ENCODE measurements at places on chromosomes 1 and 21. TPM values are rescaled to one million over a fixed set of nuclear protein-coding genes. Genes with fewer than 3 reads are reported as not detected.

NMNAT2 gene
- 20.5 TPM for total RNA-seq

DNA sequence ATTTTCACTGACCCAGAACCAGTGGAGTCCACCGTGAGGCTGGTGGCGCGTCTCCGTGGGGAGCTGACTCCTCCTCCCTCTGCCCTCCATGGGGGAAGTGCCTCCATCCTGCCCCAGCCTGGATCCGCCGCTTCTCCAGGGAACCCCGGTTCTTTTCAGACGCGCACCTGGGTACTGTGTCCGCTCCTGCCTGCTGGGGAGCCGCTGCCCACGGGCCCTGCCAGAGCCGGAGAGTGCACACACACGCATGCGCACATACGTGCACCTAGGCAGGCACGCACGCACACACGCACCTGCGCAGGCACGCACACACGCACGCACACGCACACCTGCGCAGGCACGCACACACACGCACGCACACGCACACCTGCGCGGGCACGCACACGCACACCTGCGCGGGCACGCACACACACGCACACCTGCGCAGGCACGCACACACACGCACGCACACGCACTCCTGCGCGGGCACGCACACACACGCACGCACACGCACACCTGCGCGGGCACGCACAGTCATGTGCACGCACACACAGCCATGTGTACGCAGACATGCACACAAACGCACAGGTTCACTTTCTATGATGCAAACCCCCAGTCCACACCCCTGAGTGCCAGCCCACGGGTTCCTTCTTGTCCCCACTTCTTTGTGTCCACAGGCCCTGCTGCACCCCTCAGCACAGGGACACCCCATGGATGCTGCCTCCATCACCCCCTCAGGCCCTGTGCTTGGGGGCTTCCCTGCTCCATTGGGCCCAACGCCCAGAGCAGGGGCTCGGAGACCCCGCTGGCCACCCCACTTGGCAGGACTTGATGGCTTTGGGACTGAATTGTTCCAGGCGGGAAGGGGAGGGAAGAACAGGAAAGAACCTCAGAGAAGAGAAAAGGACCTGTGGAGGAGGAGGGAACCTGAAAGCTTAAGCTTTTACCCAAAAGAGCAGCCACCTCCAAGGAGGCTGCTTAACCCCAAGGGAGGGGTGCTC is 42.7 kb downstream of the MORN1 start:
- no peak for DNase-seq

- DNase-seq, result no peak
Observed at GRCh38 chr1:11952455-11953109, 18.1 kb downstream of the PLOD1 start.

DNA sequence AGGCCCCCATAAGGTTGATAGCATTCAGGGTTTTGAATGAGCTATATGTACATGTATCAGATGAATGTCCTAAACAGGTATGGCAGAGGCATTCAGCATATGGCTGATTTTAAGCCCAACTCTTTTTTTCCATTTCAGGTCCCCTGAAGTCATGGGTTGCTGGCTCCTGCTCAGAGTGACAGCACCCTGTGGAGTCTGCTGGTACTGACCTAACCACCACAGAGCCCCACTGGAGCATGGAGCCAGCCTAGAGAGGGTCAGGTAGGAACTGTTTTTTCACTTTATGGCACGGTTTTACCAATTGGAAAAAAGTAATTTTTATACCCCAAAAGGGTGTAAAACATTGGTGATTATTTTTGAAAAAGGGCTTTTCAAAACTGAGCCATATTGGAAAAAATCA is 82.5 kb upstream of the MPC2 start:
- no peak for DNase-seq

Data from mesenteric fat pad (tissue), 1 donor.